ENCODE measurements at places on chromosomes 4 and X. TPM values are rescaled to one million over a fixed set of nuclear protein-coding genes. Genes with fewer than 3 reads are reported as not detected.
A peak's percentile ranks its signal among the peaks of the same experiment; 100 is the strongest.

Gene ARMCX4
- 23.7 TPM for total RNA-seq

Gene CLGN
- total RNA-seq, result 1.4 TPM

DNA sequence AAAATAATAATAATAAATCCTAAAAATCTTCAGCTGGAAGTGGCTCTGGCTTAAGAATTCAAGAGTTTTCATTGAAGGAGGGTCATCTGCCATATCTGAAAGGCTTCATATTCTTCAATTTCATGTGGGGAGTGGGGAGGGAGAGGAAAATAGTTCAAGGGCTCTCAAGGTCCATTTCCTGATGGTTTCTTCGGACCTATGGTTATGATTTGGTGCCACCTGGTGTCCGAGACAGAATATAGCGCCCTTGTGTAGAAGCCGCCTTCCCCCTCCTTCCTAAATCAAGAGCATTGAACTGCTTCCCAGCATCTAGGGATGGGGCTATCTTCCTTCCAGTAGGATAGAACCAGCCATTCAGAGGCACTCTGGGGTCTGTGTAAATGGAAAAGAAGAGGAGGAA is 34.3 kb downstream of the NLGN3 start:
- H3K36me3 ChIP-seq, result no peaks in the 10 kb centered on the region
- no peak overlapping the region for H3K4me3 ChIP-seq
- H3K27me3 ChIP-seq, result peaks cover 8% of the 10 kb centered on the region

DNA sequence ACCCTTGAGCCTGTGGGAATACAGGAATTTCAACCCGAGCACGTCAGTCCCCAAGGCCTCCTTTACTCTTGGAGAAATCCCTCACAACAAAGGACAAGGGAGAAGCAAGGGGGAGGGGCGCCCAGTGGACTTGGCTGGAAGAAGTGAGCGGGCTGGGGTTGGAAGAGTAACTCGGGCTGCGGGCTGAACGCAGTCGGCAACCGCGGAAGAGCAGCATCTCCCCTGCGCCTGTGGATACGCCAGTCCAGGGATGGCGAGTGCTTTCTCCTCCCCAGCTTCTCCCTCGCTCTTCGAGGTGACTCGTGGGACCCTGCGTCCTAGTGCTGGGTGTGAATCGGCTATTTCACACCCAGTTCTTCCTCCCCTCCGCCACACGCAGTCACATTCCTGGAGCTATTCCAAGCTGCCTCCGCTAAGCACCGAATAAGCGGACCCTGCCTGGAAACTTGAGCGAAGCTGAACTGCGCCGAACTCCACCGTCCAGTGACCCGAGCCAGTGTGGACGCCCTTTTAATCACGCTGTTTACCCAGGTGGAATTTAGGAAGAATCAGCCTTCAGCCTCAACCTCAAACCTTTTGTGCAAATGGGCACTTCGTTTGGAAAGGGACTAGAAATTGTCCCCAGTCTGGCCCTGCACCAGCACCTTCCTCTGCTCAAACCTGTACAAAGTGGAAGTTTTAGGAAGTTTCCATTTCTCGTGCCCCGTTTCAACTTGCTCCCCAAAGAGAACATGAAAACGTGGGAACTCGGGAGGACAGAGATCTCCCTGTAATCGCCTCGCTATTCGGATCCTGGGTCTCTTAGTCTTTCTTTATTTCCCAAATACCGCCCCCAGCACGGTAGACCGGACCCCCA is 64.3 kb upstream of the WDR17 start:
- peaks cover 19% of the 10 kb centered on the region for H3K4me1 ChIP-seq
- no peaks in the 10 kb centered on the region for H3K36me3 ChIP-seq
- peak; percentile 70 for DNase-seq
- no peak overlapping the region for H3K27ac ChIP-seq

DNA sequence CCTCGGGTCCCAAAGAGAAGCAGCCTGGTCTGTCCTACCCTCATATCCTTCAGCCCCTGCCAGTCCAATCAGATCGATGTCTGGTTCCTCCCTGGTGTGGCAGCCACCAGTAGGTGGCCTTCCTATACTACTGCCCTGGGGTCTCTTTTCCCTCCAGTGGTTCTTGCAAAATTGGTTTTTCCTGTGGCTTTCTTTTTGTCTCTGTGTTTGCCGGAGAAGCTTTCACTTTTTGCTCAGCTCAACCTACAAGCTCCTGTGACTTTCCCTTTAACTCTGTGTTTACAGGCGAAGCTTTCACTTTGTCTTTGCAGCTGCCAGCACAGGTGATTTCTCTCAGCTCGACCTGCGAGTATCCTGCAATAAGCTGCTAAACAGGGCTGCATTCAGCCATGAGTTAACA is 46.8 kb downstream of the UGT2A3 start:
- peak overlapping the region; percentile 10 for H3K4me3 ChIP-seq
- peaks cover 40% of the 10 kb centered on the region for H3K4me1 ChIP-seq
- peak overlapping the region; percentile 87 for H3K27ac ChIP-seq
- H3K27me3 ChIP-seq, result no peaks in the 10 kb centered on the region
